ENCODE measurements at places on chromosomes 13 and 19. TPM values are rescaled to one million over a fixed set of nuclear protein-coding genes. Genes with fewer than 3 reads are reported as not detected.

- H3K4me3 ChIP-seq = no peak overlapping the region
- H3K27me3 ChIP-seq = no peaks in the 10 kb centered on the region
- H3K4me1 ChIP-seq = no peaks in the 10 kb centered on the region
- no peak overlapping the region for H3K27ac ChIP-seq
- DNase-seq = no peak
Measured at GRCh38 chr19:5880196-5880595, 9.9 kb upstream of the FUT5 start.

DNA sequence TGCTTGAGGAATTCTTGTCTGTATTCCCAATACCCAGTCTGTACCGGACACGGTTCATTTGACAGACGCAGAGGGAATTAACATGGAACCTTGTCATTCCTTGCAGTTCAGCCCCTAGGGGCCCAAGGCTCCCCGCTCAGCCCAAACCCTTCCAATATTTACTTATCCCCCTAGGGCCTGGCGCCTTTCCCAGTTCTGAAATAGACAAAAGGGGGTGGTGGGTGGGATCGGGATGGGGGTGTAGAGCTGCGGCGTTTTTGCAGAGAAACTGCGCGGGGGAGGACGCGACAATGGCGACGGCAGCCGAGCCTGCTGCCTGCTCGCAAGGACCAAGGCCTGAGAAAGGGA lies 583 bp downstream of the AKAP8L start:
- peak overlapping the region; percentile 93 for H3K27ac ChIP-seq
- no peaks in the 10 kb centered on the region for H3K36me3 ChIP-seq
- no peaks in the 10 kb centered on the region for H3K27me3 ChIP-seq

GRCh38 chr19:34336781-34337271 lies 28.2 kb upstream of the GPI start:
- no peak for DNase-seq
- no peak overlapping the region for H3K27ac ChIP-seq
- H3K4me1 ChIP-seq = no peaks in the 10 kb centered on the region
- no peak overlapping the region for H3K4me3 ChIP-seq
- no peaks in the 10 kb centered on the region for H3K27me3 ChIP-seq
- peaks cover 13% of the 10 kb centered on the region for H3K36me3 ChIP-seq

- H3K36me3 ChIP-seq = no peaks in the 10 kb centered on the region
- peak; percentile 87 for DNase-seq
- H3K4me1 ChIP-seq = no peaks in the 10 kb centered on the region
Measured at GRCh38 chr19:44718441-44719261, 19.7 kb downstream of the CEACAM16 start.

- no peaks in the 10 kb centered on the region for H3K27me3 ChIP-seq
- no peak within 1 kb of the TSS for H3K27ac ChIP-seq
- H3K36me3 ChIP-seq = no peaks in the 10 kb centered on the region
Measured at GRCh38 chr19:43639519-43640423, at the start of gene CADM4. Gene CADM4 (minus strand): TSS chr19:43639850. CDS start chr19:43639790, 60 bp downstream.

DNA sequence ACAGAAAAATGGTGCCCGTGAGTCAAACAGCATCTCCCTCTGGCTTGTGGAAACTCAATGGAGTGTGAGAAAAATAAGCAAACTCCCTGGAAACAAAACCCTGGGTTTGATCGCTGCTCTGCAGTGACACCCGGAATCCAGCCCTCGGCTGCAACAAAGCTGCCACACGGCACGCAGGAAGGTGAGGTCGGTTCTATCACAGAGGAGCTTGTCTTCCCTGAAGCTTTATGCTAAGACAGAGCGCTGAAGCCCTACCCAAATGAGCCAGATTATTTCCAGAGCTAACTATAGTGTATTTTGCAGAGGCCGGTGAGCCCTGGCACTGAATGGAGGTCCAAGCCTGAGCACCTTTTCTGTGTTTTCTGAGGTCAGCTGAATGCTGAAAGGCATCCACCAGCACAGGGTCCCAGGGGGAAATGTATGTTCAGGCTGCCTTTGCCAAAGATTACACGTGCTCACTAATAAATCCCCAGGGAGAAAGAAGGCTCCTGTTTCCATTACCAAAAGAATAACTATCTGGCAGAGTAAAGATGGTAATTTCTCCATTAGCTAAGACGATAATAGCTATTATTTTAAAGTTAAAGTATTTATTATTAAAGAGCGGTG lies 77.8 kb downstream of the TSHZ3 start:
- H3K27ac ChIP-seq = no peak overlapping the region
- H3K27me3 ChIP-seq = no peaks in the 10 kb centered on the region
- no peaks in the 10 kb centered on the region for H3K36me3 ChIP-seq
- DNase-seq = no peak
- no peak overlapping the region for H3K4me3 ChIP-seq

GRCh38 chr19:485583-486236 lies 10.6 kb upstream of the MADCAM1 start:
- no peak for DNase-seq
- H3K27me3 ChIP-seq = no peaks in the 10 kb centered on the region
- H3K4me3 ChIP-seq = no peak overlapping the region
- H3K27ac ChIP-seq = no peak overlapping the region
- H3K4me1 ChIP-seq = no peaks in the 10 kb centered on the region

Gene PEAK3
- total RNA-seq = 0.93 TPM

Gene ATP8B3
- 4.7 TPM for total RNA-seq

Gene SOHLH2
- not detected for total RNA-seq

Gene CERS1
- total RNA-seq = 3.3 TPM

Gene LGI4
- total RNA-seq = 17.5 TPM

Measured in aorta (tissue), 5 donors.